Small intestine (tissue), 16 donors: ENCODE measurements at places on chromosomes 2 and 18. TPM values are rescaled to one million over a fixed set of nuclear protein-coding genes. Genes with fewer than 3 reads are reported as not detected.

Gene MYOM1
- polyA plus RNA-seq: 1.5 TPM

Gene EN1
- polyA plus RNA-seq: not detected

Gene AQP12B
- 11.5 TPM for polyA plus RNA-seq

Gene ZNF396
- polyA plus RNA-seq: 2.2 TPM

Gene IL1B
- polyA plus RNA-seq: 2.7 TPM

Gene PLA2R1
- 4.0 TPM for polyA plus RNA-seq

Gene CIB4
- 0.15 TPM for polyA plus RNA-seq

Gene MSTN
- not detected for polyA plus RNA-seq

Gene PCARE
- polyA plus RNA-seq: not detected

Gene BOLL
- not detected for polyA plus RNA-seq

Gene SLC14A1
- polyA plus RNA-seq: 0.56 TPM

Gene RAB6C
- not detected for polyA plus RNA-seq

Gene DQX1
- 59.2 TPM for polyA plus RNA-seq

Gene ZNF804A
- 0.22 TPM for polyA plus RNA-seq

Gene GPR75
- not detected for polyA plus RNA-seq

Gene SLC38A11
- polyA plus RNA-seq: 7.2 TPM

Gene EPB41L3
- 108 TPM for polyA plus RNA-seq

Gene KCNS3
- 0.67 TPM for polyA plus RNA-seq

Gene SH3RF3
- 0.81 TPM for polyA plus RNA-seq
